Vagina (tissue), 2 donors: ENCODE measurements at places on chromosomes 3 and 15. TPM values are rescaled to one million over a fixed set of nuclear protein-coding genes. Genes with fewer than 3 reads are reported as not detected.

- no peak for DNase-seq
These were observed 86.7 kb upstream of the ANKRD34C start for GRCh38 chr15:79195802-79196201.

GRCh38 chr3:62049033-62049432 is 324.3 kb downstream of the FEZF2 start:
- no peak for DNase-seq

GRCh38 chr3:101248736-101249135 is 71.6 kb downstream of the IMPG2 start:
- DNase-seq = no peak

DNA sequence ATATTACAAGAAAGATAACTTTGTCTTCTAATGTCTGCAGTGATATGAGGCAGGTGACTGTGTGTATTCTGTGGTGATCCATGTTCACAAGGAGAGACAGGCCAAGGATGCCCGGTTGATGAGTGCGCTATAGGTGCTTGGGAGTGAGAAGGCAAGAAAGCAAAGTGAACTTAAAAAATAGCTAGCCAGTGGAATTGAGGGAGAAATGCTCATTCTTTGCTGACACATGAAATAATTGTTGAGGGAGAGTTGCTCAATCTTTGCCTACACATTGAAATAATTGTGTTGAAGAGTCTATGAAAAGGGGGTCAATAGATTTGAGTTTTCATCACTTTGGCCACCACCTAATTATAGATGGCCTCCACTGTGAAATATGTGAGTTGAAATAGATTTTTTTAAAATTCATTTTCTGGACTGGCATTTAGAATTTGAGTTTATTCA is 156.3 kb downstream of the LPP start:
- DNase-seq = no peak

DNA sequence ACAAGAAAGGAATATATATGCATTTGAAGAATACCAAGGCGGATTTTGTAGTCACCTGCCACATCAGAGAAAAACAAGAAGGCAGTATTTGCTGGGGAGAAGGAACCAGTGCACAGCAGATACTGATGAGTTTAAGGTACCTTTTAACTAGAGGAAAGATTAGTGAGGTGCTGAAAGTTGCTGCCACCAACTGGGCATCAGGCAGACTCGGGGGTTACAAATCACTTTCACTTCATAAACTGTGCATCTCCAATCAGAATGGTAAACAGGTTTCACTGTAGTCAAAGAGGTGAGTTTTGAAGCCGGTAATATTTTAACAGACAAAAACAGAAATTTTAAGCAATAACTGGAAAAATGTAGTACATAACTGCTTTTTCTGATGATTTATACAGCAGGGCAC is 4.1 kb downstream of the FBN1 start:
- no peak for DNase-seq

GOLGA6D gene
- not detected for total RNA-seq

GRCh38 chr3:27796365-27796875 is 74.3 kb upstream of the EOMES start:
- DNase-seq = no peak
